ENCODE measurements at places on chromosomes 3 and 15.

DNA sequence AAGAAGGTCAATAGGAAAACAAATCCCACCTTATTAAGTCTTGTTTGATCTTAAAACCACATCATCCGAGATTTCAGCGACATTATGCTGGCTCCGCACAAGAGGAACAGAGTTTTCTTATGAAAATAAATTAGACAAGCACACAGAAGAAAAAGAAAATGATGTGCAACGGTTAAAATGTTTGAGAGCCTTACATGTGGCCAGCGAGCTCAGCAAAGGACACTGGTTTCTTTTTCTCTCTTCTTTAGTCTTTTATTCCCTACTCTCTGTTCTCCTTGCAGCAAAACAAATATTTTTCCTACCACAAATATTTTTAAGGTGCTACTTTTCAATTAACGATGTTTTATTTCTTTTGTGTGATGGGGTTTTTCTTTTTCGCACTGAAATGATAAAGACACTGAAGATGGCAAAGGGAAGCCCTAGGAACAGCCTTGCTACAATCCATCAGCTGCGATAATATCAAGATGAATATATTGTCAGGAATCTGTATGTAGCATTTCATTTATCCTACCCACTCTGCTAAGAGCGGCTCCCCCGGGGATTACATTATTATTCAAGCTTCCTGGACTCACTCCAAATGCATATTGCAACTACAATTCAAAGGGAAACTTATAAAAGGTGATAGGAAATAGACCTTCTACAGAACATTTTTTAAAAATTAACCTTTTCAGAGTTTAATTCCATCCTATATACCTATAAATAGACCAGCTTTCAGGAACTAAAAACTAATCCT is 72.9 kb downstream of the ANXA2 start:
- ATAC-seq: no peak

- ATAC-seq: no peak
Measured at GRCh38 chr3:47298439-47298838, 15.7 kb downstream of the KLHL18 start.

DNA sequence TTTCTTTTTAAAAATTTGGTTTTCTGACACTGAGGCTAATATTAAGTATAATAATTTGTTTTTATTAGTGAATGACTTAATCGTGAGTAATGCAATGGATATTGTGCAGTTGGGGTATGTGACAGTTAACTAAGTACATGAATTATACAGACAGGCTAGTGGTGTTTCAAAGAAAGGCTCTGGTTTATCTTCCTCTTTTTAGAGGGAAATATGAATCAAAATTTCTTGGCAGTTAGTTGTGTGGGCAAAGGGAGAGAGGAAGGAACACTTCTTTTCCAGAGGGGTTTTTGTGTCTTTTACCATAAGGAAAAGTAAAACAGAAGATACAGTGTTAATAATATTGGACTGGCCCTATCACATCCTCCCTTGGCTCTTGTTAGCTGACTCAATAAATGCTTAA is 2.7 kb downstream of the ZNF654 start:
- no peak for ATAC-seq

DNA sequence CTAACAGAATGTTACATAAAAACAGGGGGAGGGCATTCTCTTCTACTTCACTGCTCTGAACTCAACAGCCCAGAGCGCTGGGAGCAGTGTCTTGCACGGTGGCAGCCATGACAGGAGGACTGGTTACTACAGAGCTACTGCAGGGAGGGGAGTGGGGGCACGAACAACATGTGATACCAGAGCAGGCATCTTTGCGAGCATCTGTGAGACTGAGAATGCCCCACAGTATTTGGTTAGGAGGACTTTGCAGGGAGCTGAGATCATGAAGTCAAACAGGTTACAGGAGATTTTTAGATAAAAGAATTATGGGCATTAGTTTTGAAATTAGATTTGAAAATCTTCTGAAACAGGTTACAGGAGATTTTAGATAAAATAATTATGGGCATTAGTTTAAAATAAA is 58.8 kb upstream of the GOLGA8B start:
- no peak for ATAC-seq

DNA sequence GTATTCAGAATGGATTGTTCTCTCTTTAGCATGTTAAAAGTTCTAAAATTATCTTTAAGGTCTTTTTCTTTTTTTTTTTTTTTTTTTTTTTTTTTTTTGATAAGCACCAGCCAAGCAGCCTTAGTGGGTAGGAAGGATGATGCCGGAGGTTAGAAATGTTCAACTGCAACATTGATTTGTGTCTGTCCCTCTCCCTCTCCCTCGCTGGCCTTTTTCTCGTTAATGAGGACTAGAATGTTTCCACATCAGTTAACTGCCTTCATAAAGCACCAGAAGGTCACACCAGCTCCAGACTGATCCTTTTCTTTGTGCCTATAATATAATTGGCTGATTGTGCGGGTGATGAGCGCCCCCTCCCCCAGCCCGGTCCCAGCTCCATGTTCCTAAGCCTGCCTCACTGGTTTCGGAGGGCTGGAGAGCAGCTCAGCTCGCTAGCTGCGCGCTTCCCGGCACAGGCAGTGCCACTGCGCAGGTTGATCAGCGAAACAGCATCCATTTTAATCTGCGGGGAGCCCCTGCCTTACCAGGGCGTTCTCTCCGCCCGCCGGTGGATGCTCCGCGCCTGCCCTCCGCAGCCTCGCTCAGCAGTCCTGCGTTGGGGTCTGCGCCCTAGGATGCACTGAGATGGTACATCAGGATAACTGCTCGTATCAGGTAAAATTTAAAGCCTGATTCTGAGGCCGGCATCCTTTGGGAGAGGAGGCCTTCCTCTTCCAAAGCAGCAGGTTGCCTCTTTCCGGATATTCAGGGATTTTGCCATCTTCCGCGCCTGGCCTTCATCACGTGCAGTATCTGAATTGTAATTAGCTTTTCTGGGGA is 148.9 kb upstream of the IL12A start:
- no peak for ATAC-seq

GRCh38 chr3:6262010-6262409 is 598.9 kb upstream of the GRM7 start:
- no peak for ATAC-seq

GRCh38 chr3:56612146-56612545 is 55.2 kb downstream of the CCDC66 start:
- ATAC-seq: no peak

DNA sequence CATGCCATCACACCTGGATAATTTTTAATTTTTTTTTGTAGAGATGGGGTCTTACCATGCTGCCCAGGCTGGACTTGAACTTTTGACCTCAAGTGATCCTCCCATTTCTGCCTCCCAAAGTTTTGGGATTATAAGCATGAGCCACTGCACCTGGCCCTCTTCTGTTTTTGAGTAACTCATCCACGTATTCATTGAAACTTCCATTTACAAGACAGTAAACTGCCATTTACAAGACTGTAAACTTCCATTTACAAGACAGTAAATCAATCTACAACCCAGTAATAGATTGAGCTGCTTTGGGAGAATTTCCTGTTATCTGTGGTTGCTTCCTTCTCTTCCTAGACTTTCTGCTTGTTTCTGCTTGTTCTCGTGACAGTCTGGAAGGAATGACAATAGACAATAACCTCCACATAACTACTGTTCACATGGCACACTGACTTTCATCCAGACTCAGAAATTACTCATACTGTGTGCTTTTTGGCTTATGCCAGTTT is 114.7 kb upstream of the CCNL1 start:
- ATAC-seq: no peak

GRCh38 chr15:42070279-42070975 is 23.9 kb downstream of the PLA2G4D start:
- no peak for ATAC-seq

DNA sequence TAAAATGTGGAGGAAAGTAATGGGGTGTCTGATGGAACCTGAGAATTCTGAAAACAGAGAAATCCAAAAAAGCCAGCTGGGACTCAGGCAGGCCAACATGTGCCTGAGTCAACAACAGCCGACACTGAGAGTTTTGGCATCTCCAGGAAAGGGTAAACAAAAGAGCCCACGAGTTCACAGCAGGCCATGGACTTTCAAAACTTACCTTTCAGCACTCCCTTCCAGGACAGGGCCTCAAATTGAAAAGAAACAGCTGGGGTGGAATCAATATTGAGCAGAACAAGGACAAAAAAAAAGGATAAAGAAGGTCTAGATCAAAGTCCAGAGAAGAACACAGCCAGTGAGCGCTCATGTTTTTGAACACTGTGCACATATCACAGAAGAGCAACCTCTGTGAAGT is 735.4 kb upstream of the GRM7 start:
- ATAC-seq: no peak

GRCh38 chr15:79136434-79137046 is 46.0 kb upstream of the RASGRF1 start:
- ATAC-seq: no peak

- no peak for ATAC-seq
Measured at GRCh38 chr15:33380406-33380805, 69.6 kb downstream of the RYR3 start.

GRCh38 chr15:31503758-31504461 is 177.3 kb downstream of the KLF13 start:
- ATAC-seq: peak; percentile 9
